Spleen (tissue), 13 donors: ENCODE measurements at places on chromosomes 5 and 9.

- DNase-seq, result no peak
These were observed 109.4 kb downstream of the ASTN2 start for GRCh38 chr9:117305454-117305853.

- no peak for DNase-seq
These were observed 32.0 kb downstream of the PLPP1 start for GRCh38 chr5:55502759-55503158.

DNA sequence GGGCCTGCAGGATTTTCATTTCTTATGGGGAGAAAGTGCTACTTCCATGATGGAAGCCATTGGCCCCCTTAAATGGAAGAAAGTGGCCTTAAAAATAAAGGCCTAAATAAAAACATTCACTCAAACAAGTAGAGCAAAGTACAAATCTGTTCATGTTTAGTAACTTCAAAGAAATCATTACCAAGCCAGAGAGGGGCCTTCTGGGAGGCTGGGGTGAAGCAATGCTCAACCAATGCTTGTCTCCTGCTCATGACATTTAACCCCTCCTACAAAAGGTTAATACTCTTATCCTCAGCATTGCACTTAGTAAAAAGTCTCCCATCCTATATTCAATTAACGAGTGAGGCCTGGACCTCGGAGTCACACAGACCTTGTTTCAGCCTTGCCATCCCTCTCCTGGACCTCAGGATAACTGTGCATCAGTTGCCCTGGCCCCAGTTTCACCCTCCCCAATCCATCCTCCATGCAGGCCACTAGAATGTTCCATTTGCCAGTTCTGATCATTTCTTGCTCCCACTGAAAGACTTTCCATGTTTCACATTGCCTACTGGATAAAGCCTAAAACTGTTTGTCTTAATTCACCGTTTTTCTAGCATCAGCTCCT lies 36.9 kb upstream of the ALDH1B1 start:
- DNase-seq, result no peak

DNA sequence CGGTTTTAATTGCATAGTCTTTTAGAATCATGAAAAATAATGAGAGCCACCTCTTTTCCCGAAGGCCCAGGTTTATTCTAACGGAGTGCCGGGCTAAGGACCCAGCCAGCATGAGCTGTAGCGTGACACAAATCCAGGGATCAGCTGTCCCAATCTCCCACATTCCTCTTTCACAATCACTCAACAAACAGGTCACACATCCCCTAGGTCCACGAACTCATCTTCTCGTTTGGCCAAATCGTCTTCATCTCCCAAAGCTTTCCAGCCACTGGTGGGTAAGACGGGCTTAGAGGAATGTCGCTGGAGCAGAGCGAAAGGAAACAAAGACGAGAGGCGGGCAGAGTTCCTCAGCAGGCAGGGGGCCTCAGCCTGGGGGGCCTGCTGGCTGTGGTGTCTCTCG lies 55.5 kb upstream of the GOLPH3 start:
- no peak for DNase-seq

GRCh38 chr5:108386345-108387061 lies 4.6 kb upstream of the FBXL17 start:
- no peak for DNase-seq

DNA sequence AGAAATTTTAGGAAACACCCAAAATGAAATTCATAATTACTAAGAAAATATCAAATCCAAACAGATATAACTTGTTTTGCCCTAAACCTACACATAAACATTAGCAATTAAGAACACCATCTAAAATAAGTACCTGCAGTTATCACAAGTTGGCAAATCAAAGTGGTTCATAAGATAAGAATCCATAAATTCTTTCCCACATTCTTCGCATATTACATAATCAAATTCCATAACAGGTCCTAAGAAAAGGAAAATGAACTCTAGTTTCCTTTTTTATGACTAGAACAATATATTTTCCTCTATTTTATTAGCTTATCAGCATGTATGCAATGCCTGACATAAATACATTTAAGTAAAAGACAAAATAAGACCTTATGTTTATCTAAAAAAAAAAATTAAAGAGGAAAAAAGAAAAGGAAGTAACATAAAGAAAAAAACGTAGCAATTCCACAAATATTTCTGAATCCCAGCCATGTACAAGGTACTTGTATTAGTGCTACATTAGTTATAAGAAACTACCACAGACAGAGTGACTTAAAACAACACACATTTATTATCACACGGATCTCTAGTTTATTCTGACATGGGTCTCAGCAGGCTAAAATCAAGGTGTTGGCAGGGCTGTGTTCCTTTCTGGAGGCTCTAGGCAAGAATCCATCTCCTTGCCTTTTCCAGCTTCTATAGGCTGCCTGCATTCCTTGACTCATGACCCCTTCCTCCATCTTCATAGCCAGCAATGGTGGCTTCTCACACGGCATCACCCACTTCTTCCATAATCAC lies 7.5 kb downstream of the XPA start:
- DNase-seq, result no peak
